ENCODE measurements at places on chromosomes 7 and 10.

DNA sequence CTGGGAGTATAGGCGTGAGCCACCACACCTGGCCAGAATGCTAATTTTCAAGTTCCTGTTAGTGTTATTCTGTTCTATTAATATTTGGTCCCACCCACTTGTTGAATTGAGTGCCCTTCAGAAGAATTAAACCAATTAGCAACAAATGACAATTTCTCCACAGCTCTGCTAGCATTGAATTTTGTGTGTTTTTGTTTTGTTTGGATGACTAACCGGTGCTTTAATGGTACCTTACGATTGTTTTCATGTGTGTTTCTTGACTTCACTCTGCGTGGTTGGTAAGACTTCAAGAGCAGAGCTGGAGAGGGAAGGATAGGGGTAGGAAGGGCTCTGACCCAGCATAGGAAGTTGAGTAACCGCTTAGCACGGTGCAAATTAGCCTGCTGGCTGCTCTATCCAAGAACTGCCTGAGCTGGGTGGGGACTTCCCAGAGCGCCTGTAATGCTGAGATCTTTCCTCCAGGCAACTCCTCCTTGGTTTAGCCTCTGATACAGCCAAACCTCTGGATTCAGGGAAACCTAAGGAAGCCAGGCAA lies 4.6 kb downstream of the ARPC1B start:
- DNase-seq, result no peak

DNA sequence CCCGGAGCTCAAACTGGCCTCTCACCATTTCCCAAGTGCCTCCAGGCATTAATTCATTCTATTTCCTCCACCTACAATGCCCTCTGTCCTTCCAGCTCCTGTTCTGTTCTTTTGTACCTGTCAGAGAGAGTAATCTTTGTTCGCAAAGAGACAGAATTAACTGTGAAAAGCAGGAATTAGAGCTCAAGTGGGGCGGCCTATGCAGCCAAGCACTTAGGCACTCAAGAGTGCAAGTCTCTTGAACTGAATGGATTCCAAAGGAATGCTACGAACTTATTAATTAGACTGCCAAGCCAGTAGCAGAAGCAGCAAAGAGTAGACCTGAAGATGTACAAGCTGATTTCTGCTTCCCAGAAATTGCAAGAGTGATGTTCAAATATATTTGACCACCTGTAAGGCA lies 338.3 kb upstream of the AUTS2 start:
- DNase-seq, result no peak

DNA sequence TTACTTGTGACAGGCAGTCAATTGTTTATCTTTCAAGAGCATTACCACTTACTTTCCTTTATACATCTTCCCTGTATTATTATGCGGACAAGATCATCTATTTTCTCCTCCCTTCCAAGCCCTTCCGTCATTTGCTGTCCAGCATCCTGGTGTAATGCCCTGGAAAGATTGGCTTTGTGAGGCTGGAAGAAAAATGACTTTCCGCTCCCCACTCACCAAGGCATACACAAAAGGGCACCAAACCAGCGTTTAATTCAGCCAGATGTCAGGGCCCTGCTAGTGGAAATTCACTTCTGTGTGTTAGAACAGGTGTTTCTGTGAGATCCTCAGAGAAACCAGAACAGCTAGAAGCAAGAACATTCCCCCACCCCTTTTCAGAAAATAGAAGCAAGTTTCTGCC lies 128.1 kb upstream of the NANOS1 start:
- no peak for DNase-seq

DNA sequence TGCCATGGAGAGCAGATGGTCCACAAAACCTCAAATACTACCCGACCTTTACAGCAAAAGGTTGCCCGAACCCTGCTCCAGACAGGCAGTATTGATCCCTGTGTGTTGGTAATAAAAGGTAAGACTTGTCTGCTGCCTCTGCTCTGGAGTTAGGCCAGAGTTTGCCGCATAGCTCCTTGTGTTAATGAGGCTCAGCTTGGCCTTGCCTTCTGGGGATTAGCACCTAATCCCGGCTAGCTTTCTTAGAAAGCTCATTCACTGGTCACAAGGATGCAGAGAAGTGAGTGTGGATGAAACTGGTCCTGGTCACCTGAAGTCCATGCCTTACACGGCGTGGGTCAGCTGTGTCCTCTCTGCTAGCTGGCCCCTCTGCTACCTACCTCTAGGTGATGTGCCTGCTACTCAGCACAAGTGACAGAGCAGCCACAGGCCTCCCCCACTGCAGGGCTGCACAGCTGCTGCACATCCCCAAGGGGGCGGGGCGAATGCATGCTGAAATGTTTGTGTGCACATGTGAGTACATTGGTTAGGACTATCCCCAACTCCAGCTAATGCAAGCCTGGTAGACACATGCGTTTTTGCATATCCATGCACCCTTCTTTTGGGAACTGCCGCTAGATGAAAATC lies 31.7 kb upstream of the SYPL1 start:
- DNase-seq, result no peak

- no peak for DNase-seq
These were observed 25.4 kb downstream of the KAT6B start for GRCh38 chr10:74851831-74852230.

DNA sequence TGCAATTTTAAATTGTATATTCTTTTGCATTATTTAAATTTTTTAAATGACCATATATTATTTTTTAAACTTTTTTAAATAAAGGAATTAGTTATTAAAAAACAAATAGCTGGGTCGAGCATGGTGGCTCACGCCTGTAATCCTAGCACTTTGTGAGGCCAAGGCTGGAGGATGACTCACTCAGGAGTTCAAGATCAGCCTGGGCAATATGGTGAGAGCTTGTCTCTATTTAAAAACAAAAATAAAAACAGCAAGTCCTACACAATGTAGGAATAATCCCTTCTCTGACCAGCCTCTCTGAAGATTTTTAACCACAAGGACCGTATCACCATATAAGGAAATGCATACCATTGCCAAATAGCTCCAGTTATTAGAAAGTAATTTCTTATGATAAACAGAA lies 19.6 kb downstream of the NOC3L start:
- no peak for DNase-seq

DNA sequence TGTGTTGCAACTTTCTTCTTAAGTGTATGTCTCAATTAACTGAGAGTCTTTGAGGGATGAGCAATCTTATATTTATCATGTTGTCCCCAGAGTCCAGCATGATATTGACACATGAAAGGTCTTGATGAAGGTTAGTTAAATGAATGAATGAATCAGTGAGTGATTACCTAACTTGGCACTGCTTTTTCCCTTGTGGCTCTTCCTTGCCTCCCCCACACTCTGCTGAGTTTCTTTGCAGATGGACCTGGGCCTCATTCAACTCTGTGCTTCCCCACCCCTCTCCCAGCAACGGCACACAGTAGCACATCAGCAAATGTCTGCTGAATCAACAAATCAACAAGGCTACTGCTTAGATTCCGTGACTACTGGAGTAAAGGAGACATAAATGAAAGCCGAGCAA lies 235.1 kb upstream of the CXCL12 start:
- DNase-seq, result no peak

DNA sequence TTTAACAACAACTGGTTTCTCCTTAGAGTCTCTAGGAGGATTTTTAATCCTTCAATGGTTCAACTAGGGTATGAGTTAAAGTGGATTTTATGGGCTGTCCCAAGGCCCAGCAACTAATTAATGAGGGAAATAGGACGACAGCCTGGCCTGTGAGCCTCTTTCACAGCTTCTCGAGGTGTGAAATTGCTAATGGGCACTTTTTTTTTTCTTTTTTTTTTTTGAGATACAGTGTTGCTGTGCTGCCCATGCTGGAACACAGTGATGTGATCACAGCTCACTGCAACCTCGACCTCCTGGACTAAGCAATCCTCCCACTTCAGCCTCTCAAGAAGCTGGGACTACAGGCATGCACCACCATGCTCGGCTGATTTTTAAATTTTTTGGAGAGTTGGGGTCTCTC lies 87.0 kb downstream of the MARCHF5 start:
- no peak for DNase-seq

- peak; percentile 33 for DNase-seq
These were observed 105.3 kb downstream of the ADCY1 start for GRCh38 chr7:45679516-45679915.

DNA sequence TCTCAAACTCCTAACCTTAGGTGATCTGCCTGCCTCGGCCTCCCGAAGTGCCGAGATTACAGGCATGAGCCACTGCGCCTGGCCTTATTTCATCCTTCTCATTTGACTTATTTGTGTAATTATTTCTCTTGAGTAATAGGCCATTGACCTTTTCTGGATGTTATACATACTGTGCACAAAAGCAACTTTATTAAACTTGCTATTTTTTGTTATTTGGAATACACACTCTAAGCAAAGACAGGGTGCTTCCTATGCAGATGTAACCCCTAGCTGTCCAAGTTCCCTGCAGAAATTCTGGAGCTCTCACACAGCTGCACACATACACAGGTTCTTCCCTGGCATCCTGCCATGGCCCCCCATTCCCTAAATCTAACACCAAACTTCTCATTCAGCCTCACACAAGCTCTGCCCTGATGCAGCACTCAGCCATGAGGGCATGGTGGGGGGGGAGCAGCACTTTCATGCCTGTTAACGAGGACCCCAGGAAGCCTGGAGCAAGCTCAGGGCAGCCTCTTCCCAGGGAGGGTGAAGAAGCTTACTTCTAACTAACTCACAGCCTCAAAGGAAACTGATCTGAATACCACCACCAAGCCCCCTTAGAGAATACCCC lies 33.2 kb downstream of the SH3PXD2A start:
- no peak for DNase-seq

- DNase-seq, result no peak
These were observed 82.2 kb upstream of the NAMPT start for GRCh38 chr7:106367018-106367420.

- DNase-seq, result peak; percentile 13
These were observed 79.3 kb downstream of the INSYN2A start for GRCh38 chr10:127117125-127117524.
